ENCODE measurements at places on chromosomes 13 and 19.

DNA sequence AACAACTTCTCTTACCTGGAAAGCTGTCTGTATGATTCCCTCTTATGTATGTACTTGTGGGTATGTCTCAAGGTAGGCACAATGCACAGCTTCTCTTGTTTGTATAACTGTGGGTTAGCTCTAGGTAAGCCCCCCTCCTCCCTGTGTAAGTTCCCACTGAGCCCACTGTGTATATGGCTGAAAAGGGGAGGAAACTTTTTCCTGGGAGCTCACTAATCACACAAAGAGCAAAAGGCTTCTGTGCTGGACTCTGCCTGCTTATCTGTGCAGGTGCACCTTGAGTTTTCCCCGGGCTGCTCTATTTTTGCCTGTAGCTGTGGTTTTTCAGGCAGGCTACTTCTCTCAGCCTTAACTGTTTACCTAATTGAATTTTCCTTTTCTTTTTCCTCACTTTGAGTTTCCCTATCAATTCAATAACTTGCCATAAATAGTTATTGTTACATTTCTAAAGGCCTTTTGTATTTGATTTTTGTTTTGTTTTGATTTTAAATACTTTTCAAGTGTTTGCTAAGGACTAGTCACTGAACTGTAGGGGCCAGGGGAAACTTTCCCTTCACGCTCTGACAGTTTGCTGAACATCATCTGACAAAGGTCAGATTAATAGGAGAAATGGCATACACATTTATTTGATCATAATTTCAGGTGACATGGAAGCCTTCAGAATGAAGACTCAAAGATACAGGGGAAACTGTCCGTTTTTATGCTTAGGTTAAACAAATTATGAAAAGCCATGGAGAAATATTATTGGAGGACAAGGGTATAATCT is 423.5 kb upstream of the ATXN8OS start:
- DNase-seq: no peak

- no peak for DNase-seq
Observed at GRCh38 chr19:13795595-13796300, 505 bp downstream of the ZSWIM4 start.

DNA sequence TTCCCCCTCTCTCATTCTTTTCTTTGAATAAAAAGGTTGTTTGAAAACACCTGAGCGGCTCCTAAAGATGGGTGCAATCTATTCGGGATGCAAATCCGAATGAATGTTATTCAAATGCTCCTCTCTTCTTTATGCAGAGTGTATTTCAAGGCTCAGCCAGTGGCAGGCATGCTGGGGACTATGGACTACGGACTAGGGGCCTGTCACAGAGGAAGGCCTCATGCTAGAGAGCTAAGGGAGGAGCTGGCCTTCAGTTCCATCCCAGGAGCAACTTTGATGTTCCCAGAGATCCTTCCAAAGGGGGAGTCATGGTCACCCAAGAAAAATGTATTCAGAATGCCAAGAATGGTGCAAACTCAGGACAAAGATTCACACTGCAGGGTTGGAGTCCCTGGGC is 9.3 kb downstream of the ALOX5AP start:
- DNase-seq: no peak

GRCh38 chr13:29654843-29655547 is 59.5 kb upstream of the SLC7A1 start:
- no peak for DNase-seq
